ENCODE measurements at places on chromosomes 7 and 10.

- no peak for DNase-seq
Observed at GRCh38 chr7:80614851-80615271, 23.6 kb upstream of the CD36 start.

DNA sequence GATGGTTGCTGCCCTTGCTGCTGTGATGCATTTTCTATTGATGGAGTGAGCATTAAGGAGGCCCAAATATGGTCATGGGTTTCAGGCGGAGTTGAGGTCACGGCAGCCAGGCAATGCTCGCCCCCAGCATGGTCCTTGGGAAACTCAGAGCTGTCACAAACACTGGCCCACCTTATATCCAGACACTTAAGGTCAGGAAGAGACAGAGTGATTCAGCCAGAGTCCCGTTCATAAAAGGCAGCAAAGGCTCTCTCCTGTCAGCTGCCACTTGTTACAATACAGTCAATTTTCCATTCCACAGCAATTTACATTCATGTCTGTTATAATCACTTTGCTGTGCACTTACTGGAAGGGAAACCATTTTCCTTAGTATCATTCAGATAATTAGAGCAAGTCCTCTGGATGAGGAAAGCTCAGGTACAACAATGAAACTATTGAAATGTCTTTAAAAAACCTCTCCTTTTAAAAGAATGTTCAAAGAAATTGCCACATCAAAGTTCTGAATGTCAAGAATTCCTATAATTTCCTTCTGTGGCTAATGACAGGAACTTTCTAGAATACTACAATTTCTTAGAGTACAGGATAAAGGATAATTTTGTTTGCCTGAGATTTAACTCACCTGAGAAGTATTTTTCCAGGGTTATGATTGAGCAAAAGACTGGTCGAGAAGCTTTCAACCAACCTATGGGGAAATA, 14.8 kb upstream of the ANKRD1 start:
- no peak for DNase-seq

- DNase-seq = no peak
Observed at GRCh38 chr10:7544203-7544602, 122.6 kb downstream of the ITIH5 start.

DNA sequence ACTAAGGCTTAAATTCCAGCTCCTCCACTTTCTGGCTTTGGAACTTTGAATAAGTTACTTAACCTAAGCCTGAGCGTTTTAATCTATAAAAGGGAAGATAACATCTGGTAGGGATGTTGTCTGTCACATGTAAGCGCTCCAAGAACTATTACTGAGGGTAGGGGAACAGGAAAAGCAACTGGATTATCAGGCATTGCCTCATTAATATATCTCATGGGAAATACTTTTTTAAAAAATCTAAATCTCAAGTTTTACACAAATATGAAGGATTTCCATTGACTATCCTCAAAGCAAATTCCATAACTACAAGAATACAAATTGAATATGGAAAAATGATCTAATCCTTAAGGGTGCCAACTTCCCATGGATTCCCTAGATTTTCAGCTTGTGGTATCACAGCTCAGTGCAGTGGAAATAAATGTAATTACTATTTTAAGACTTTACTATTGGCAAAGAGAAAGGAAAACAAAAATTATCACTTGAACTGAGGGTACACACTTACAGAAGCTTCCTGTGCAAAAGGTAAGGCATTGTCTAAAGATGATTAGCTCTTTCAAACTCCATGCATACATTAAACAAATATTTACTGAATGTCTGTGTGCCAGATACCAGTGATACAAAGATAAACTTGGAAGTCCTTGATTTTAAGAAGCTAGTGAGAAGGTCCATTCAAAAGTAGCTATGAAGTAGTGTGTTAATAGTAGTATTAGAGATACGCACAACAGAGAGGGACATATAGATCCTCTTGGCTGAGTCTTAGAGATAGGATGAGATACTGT, 38.4 kb downstream of the NT5C2 start:
- no peak for DNase-seq

- DNase-seq = no peak
Observed at GRCh38 chr10:113119801-113120200, 169.8 kb downstream of the TCF7L2 start.

DNA sequence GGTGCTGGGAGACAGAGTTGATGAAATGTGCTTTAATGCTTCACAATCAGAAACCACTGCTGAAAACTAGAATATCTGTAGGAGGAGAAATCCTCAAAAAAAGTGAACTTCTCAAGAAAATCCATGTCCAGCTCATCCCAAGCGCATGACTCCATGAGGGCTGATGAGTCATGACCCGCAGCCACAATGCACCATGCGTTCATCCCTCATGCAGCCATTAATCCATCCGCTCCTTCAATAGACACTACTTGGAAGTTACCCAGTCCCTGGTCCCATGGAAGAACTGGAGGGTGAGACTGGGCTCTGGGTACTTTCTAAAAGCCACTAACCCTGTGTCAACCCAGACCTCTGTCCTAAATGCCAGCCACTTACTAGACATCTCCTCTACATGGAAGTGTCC, 24.4 kb downstream of the TMEM273 start:
- no peak for DNase-seq

DNA sequence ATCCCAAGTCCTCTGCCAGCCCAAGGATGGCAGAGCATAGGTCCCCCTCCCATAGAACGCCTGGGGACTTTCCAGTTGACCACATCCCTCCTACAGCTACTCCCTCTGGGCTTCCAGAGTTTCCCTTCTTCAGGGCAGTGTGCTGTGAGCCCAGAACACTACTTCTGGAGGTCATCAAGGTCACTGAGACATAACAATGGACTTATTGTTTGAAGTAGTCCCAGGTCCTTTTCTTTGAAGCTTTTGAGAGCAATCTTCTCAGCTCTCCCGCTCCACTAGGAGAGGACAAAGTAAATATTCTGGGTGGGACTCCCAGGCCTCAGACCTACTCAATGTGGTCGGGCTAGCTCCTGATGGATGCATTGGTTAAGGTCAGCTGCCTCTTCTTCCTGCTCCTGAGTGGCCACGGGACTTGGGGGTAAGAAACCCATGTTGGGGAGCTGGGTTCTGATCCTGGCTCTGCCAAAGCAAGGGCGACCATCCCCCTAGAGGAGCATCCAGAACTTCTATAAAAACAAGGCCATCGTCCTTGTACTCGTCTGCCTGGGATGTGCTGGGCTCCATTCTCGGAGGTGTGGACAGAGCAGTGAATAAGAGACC, 83.5 kb upstream of the DDC start:
- no peak for DNase-seq

DNA sequence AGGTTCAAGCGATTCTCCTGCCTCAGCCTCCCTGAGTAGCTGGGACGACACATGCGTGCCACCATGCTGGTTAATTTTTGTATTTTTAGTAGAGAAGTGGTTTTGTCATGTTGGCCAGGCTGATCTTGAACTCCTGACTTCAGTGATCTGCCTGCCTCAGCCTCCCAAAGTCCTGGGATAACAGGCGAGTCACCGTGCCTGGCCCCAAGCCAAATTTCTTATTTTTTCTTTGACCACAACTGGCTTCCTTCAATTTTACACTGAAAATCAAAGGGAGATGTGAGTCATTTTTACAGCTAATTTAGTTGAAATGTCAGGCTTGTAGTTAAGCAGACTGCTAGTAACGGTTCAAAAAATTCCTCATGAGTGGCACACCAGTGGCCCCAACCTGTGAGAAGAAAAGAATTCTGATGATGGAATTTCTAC, 7.8 kb downstream of the RNF216 start:
- DNase-seq = peak; percentile 22

- DNase-seq = no peak
Observed at GRCh38 chr10:122128357-122128756, 139.4 kb downstream of the TACC2 start.

- DNase-seq = no peak
Observed at GRCh38 chr10:21130683-21131442, 233.8 kb upstream of the NEBL start.

DNA sequence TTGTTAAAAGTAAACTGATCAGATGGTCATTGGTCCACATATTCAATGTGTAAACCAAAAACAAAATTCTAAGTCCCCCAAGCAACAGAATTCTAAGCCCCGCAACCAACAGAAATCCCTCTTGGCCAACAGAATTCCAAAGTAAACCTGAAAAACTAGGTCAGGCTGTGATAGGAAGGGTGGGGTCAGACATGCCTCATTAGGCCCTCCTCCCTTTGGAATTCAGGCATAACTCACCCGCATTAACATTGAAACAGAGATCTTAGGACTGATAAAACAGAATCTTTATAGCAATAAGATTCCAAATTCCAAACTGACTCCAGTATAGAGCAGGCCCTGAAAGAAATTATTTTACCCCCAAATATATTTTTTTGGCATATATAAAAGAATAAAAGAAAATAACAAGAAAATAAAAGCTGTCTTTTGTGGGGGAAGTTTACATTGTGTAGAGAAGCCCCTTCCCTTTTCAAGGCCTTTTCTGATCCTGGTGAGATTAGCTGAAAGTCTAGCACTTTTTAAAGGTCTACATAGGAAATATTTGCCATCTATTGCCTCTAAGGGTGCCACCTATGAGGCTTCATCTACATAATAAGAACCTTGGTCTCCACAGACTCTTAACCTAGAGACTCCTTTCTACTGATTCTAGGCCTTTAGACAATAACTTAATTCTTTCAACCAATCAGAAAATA, 30.5 kb downstream of the GNAT3 start:
- DNase-seq = no peak

DNA sequence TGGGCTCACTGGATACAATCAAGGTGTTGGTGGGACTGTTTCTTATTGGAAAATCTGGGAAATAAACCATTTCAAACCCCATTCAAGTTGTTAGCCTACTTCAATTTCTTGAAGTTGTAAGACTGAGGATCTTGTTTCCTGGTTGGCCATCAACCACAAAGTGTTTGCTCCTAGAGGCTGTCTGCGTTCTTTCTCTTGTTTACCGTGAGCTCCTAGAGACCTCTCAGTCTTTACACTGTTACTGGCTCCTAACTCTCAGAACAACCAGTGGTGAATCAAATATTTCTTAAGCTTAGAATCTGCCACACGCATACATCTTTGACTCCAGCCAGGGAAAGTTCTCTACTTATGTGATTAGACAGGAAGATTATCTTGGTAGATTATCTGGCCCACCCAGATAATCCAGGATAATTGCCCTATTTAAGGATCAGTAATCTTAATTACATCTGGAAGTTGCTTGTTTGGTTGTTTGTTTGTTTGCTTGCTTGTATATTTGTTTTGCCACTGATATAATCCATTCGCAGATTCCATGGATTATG, 798.7 kb downstream of the IPMK start:
- DNase-seq = no peak

DNA sequence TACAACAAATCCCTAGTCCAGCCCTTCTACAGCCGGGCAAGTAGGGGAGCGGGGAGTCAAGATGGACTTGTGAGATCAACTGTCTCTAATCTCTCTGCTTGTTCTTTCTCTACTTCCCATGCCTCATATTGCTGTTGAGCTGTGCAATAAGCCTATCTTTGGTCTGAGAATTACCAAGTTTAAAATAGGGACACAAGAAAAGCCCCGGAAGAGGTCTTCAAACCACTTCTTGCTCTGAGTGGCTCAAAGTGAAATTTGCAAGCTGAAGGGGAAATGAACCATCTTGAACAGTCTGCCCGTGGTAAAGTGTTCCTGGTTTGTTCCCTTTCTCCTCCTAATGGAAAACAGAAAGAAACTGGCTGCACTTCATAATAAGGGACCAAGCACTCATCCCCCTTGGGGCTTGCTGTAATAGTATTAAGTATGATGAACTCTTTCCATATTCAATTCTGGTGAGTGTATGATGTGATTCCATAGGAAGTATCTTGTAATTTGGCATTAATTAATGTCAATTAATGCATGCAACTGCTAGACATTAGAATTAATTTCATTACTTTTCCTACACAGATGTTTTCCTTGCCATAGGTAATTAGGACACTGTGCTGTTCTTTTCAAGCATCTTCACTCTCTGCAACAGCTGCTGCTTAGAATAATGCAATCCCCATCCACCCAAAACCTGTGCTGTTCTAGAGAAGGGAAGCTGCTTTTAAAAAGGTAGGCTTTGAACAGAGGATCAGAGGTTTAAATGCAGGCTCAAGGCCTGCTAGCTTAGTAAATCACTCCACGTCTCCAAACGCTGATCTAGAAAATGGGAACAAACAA, 449.6 kb downstream of the SORCS1 start:
- DNase-seq = no peak

DNA sequence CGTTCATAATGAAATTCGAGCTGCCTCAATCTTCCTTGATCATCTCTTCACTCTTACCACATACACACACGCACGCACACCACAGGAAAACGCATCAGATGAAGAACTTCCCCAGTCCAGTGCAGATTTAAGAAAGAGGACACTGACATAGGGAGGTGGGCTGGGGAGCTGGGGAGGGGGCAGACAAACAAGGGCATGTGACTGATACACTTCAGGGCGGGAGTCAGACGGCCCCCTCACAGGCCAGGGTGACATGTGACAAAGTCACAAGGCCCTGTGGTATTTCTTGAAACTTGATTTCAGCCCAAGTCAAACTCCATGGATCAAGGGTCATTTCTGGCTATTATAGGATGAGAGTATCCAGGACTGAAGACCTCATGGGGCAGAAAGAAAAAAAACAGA, 82.6 kb downstream of the KCNMA1 start:
- DNase-seq = no peak

- no peak for DNase-seq
Observed at GRCh38 chr10:16441173-16441840, 4.5 kb downstream of the PTER start.

GRCh38 chr7:100044718-100045117, 4.9 kb upstream of the ZSCAN21 start:
- peak; percentile 10 for DNase-seq

DNA sequence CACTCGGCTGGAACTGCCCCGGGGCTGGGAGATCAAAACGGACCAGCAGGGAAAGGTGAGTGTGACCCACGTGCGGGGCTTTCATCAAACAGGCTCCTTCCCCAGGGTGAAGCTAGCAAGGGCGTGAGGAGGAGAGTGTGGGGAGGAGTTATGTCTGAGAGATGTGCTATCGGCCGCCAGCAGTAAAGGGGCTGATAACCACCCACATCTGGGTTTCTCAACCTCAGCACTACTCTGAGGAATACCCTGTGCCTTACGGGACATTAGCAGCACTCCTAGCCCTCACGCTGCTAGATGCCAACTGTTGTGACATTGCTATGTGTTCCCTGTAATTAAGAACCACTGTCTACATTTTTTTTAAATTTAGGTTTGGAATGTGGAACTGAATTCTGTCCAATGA, 113.9 kb upstream of the STK17A start:
- DNase-seq = no peak

DNA sequence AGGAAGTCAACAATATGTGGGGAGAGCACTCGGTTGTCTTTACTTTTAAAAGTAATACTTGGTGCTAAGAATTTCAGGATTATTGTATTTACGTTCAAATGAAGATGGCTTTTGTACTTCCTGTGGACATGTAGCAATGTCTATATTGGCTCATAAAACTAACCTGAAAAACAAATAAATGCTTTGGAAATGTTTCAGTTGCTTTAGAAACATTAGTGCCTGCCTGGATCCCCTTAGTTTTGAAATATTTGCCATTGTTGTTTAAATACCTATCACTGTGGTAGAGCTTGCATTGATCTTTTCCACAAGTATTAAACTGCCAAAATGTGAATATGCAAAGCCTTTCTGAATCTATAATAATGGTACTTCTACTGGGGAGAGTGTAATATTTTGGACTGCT, 32.7 kb downstream of the SIRT1 start:
- DNase-seq = no peak

GRCh38 chr7:120229084-120229483, 43.9 kb upstream of the KCND2 start:
- no peak for DNase-seq

All from CD4-positive, alpha-beta T cell treated with Interleukin-10 for 1 hour (primary cell).